ENCODE measurements at places on chromosomes 7 and 10.

- DNase-seq = peak; percentile 52
Measured at GRCh38 chr7:28093623-28094232, 86.9 kb downstream of the JAZF1 start.

GRCh38 chr10:30176776-30177533, 117.6 kb upstream of the JCAD start:
- no peak for DNase-seq

GRCh38 chr10:118850418-118851061, 95.8 kb upstream of the CACUL1 start:
- peak; percentile 65 for DNase-seq

GRCh38 chr7:135317676-135318325, 84.2 kb downstream of the STRA8 start:
- DNase-seq = no peak

DNA sequence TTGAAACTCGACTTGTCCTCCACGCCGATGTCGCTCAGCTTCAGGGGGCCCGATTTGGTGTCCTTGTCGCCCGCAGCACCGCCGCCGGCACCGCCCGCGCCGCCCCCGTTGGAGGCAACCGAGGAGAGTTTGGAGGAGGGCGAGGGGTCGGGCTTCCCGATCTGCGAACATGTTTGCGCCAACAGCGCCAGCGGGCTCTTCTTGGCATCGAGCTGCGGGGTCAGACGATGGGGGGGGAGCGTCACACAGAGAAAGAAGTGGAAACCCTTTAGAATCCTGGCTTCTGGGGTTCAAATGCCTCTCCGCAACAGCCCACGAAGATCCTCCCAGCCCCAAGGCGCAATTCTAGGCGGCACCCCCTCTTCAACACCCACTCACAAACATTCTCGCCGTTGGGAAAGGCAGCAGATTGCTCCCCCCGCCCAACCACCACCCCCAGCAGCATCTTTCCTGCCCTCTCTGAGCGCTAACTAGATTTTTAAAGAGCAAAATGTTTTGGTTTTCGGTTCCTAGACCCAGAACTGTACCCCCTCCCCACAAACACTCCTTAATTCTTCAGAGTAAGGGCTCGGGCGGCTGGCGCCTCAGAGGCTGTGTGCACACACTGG, 1.3 kb downstream of the ZNF503 start:
- DNase-seq = no peak

DNA sequence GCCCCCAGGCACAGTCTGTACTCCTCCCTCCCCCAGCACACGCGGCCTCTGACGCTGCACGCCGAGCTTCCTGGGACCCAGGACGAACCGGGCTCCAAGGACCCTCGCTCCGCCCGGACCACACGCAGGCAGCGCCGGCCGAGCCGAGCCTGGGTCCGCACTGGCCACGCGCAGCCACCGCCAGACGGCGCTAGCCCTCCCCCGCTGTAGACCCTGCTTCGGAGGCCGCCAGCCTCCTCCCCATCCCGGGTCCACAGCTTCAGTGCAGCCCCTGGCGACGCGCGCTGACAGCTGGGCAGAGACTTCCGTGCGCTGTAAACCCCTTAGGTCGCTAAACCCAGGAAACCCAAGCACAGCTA, 936 bp upstream of the TCERG1L start:
- no peak for DNase-seq

- DNase-seq = no peak
Measured at GRCh38 chr10:119651514-119652360, 557 bp downstream of the BAG3 start.

DNA sequence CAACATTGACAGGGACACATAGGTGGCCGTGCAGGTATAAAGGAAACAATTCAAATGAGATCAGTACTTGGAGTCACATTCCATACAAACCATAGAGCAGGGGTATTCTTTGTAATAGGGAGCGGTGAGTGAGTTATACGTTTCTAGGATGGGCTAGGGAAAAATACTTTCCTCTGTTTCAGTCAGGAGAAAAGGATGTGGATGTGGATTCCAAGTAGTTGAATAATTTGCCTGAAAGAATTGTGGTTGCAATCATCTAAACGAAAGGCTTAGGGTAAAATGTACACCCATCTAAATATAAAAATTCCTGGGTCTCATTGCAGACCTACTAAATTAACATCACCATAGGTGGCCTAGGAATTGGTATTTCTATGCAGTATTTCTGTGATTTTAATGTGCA, 270.7 kb upstream of the IGFBP3 start:
- no peak for DNase-seq

- DNase-seq = no peak
Measured at GRCh38 chr7:24958399-24958798, 21.6 kb downstream of the OSBPL3 start.

- peak; percentile 52 for DNase-seq
Measured at GRCh38 chr7:80453699-80454340, 58.0 kb downstream of the GNAT3 start.

- DNase-seq = no peak
Measured at GRCh38 chr10:45471059-45471458, 97.0 kb downstream of the ALOX5 start.

GRCh38 chr10:106147021-106147420, 1017.5 kb downstream of the SORCS1 start:
- no peak for DNase-seq

DNA sequence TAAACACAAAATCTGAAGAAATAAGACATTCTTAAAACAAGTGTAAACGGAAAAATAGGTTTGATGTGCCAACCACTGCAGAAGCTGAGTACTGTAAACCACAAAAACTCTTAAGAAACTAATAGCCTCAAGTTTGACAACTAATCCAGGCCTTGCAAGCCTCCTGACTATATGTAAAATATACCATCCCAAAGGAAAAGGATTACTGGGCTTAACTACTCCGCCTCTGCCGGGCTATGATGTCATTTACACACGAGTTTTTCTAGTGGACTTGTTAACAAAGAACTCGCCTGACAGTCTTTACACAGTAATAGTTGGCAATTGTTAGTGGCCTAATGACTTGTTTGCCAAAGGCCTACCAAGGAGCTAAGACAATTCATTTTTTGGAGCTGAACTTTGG, 2.1 kb downstream of the KIF5B start:
- peak; percentile 44 for DNase-seq

DNA sequence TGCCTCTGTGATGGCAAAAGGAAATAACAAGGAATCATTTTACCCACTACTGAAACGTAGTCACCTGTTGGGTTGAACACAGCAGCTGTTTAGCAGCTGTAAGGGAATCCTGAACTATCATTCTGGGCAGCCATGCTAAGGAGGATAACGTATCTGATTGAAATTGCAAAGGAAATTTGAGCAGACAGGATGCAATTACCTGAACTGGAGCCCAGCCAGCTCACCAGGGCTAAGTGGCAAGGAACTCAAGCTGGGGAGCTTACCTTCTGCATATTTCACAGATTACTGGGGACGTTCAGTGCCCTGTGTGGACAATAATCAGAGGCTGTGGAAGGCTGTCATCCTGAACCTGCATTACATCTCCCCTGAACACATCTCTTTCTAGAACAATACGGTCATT, 650.5 kb downstream of the SORCS3 start:
- no peak for DNase-seq

DNA sequence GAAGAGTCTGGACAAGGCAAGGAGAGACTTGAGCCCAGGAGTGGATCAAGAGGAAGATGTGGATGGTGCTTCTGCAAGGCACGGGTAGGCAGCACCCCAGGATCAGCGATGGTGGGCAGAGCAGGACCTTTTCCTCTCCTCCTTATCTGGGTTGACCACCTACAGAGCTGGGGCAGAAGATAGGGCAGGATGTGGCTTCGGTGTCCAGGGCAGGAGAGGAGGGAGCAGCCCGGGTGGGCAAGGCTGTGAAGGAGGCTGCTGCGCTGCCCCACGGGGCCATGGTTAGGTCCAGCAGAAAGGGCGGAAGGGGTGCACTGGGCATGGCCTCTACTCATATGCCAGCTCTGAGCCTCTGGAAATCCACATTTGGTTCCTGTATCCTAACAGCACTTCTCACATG, 20.0 kb upstream of the PARP12 start:
- no peak for DNase-seq

DNA sequence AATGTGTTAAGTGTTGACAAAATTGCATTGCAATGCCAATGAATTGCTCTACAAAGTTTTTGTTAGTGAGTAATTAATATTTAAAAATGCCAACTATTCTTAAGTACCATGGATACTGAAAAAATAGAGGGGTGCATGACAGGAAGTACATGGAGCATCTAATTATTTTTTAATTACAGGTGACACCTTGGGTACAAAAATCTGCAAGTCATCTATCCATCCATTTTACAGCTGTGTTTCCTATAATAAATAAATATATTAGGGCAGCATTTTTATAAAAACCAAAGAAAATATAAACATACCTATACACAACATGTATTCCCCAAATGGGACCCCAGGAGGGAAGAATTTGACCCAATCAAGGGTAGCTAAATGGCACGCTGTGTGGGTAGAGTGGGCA, 304.6 kb downstream of the XPNPEP1 start:
- no peak for DNase-seq

DNA sequence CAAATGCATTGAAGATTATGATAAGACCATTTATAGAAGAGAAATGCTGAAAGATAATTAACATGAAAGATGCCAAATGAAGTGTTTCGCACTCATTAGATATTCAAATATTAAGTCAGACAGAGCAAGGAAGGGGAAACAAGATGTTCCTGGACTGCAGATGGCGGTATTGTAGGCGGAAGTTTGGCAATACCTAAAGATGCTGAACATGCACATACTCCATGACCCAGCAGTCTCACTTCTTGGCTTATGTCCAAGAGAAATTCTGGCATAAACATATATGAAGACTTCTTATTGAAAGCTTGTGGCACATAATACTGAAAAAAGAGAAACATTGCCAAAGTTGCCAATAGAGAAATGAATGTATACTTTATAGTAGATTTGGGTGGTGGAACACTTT, 325.4 kb upstream of the SEMA3C start:
- DNase-seq = peak; percentile 43

DNA sequence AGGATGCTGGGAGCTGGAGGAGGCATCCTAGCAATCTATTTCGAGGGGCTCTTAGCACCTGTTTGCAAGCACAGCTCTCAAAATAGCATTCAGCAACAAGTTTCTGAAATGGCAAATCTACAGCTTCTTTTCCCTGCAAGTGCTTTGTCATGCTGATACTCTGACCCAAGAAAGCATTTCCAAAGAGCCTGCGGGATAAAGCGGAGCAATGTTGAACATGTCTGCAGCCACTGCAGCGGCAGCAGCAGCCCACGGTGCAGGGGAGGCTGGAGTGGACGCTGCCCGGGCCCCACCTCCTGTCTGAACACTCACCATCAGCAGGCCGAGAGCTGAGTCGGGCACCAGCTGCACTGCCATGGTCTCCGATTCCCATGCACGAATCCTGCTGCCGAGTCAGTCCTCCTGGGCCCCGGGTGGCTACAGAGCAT, 964 bp downstream of the FRMD4A start:
- no peak for DNase-seq

DNA sequence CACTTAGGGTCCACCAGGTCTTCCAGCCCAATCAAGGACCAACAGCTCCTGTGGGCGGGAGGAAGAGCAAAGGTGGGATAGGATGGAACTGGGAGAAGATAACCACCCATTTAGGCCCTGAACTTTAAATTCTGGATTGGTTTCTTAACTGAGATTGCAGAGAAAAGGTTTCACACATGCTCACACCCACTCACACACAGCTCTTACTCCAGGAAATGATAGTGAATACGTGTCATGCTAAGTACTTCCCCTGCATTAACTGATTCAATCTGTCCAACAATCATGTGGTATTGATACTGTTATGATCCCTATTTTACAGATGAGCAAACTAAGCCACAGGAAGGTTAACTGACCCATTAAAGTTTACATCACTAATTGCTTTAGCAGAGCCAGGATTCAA, 4.6 kb upstream of the CYP3A4 start:
- DNase-seq = no peak

GRCh38 chr7:2635810-2636701, 4.3 kb downstream of the TTYH3 start:
- no peak for DNase-seq

GRCh38 chr7:136664537-136664936, 203.9 kb upstream of the CHRM2 start:
- no peak for DNase-seq

DNA sequence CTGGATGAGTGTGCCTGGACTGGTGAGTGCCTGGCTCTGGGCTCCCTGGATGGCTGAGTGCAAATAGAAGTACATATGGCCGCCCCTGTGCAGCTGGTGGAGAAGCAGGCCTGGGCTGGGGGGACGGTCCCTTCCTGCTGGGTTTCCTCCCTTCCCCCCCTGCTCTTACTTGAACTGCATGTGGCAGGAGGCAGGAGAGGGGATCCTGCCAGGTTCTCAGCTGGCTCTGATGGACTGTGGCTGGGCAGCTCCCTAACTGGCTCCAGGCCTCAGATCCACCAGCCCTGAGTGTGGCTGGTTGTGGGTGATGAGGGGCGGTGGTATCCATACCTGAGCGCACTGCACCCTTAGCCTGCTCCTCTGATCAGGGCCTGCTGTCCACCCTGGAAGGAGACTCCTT, 26.9 kb downstream of the ADCY1 start:
- no peak for DNase-seq

DNA sequence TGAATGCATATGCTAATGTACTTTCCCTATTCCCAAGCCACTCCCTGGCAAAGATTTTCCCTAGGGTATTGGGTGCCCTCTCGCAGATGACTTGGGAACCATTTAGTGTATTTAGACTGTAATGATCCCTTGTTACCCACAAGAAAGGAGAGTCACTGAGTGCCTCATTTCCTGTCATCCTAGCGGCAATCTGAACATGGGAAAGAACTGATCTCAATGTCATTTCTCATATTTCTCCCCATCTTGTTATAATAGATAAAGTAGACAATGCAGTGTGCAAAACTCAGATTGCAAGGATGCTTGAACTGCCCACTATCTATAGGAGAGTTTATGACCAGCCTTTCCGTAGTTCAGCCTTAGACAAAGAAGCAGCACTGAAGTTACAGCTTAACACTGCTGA, 123.3 kb downstream of the MICU1 start:
- no peak for DNase-seq

DNA sequence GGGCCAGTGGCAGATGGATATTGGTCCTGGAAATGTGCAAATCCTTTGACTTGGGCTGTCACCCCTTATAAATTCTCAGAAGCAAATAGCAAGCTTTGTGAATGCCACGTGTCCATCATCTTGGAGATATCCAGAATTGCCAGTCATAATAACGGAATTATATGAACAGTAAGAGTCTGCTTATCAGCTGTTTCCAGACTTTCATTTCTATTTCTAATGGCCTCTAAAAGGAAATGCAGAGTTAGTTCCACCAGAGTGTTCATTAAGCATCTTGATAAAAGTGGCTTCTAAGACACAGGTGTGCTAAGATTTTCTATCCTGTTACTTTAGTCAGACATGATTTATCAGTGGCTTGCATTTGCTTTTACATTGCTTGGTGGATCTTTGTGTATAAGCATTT, 87.4 kb downstream of the RAMP3 start:
- no peak for DNase-seq

DNA sequence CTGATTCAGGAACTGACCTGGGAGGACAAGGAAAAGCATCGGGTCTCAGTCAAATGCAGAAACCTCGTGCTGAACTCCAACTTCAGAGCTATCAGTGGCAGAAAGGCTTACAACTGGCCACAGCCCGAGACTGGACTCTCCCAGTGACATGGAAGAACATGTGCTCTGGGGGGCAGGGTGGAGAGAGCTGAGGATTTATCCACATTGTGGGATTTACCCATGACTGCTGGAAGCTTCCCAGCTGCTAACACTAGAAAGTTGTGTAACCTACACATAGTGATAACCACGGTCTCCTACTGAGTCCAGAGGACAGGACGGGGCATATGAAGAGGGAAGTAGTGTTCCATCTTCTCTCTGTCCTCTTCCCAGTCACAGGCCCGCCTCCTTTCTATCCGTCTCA, 103.4 kb downstream of the ITIH5 start:
- no peak for DNase-seq

All from T47D (cell line).